ENCODE measurements at places on chromosomes 11 and 22.
A peak's percentile ranks its signal among the peaks of the same experiment; 100 is the strongest.

GRCh38 chr11:58513747-58514367, 6.0 kb upstream of the OR5B21 start:
- DNase-seq: peak; percentile 11

DNA sequence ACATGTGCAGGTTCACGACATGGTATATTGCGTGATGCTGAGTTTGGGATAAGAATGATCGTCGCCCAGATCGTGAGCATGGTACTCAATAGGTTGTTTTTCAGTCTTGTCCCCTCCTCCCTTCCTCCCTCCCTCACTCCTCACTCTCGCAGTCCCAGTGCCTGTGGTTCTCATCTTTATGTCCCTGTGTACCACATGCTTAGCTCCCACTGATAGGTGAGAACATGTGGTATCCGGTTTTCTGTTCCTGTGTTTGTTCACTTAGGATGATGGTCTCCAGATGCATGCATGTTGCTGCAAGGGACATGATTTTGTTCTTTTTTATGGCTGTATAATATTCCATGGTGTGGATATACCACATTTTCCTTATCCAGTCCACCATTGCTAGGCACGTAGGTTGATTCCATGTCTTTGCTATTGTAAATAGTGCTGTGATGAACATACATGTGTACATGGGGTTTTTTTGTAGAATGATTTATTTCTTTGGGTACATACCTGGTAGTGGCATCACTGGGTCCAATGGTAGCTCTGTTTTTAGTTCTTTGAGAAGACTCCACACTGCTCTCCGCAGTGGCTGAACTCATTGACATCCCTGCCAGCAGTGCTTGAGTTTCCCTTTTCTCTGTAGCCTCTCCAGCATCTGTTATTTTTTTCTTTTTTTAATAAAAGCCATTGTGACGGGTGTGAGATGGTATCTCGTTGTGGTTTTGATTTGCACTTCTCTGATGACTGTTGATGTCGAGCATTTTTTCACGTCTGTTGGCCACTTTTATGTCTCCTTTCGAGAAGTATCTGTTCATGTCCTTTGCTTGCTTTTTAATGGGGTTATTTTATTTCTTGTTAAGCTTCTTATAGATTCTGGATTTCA, 16.4 kb downstream of the ZBED4 start:
- DNase-seq: no peak

- no peak for DNase-seq
These were observed 111.9 kb downstream of the CCDC34 start for GRCh38 chr11:27250867-27251665.

- DNase-seq: no peak
These were observed 18.4 kb downstream of the PARVB start for GRCh38 chr22:44042249-44043218.

- no peak for DNase-seq
These were observed 78.1 kb downstream of the GAB2 start for GRCh38 chr11:78339483-78339882.

DNA sequence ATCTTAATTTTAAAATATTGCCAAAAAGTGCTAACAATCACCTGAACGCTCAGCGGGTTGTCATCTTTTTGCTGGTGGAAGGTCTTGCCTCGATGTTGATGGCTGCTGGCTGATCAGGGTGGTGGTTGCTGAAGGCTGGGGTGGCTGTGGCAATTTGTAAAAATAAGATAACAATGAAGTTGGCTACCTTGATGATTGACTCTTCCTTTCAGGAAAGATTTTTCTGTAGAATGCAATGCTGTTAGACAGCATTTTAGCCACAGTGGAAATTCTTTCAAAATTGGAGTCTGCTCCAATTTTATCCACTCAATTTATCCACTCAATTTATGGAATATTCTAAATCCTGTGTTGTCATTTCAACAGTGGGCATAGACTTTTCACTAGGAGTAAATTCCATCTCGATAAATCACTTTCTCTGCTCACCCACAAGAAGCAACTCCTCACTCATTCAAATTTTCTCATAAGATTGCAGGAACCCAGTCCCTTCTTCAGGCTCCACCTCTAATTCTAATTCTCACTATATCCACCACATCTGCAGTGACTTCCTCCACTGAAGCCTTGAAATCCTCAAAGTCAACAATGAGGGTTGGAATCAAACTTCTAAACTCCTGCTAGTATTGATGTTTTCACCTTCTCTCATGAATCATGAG, 78.8 kb downstream of the LINC01488 start:
- DNase-seq: no peak

DNA sequence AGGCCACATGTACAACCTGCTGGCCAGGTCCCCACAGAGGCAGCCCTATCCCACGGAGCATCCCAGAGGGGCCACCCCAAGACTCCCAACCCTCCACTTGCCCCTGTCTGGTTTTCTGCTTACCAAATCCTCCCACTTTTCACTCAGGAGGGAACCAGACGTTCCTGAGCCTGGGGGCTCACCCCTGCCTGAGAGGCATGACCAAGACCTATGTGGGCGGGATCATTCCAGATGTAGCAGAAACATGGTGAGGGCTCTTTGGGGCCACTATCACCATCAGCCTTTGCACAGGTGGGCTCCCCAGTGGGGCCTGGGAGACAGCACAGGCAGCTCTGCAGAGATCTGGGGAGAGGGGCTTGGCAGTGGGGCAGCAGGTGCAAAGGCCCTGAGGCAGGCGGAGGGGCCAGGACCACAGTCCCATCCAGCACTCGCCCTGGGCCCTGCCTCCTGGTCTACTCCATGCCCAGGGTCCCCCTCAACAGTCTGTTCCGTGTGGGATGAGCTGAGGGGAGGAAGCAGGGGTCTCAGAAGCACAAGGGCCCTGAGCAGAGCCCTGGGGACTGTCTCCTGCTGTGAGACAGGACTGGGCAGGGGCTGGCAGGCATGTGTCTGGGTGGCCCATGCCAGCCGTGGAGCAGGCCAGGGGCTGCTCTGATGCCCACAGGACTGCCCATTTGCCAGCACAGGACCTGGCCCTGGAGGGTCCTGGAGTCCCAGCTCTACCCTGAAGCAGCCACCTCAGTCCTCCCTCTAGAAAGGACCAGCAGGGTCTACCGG, 9.4 kb downstream of the PIM3 start:
- DNase-seq: no peak

- DNase-seq: no peak
These were observed 753.1 kb downstream of the TBC1D22A start for GRCh38 chr22:47515384-47516125.

GRCh38 chr11:27174672-27175210, 134.1 kb downstream of the BBOX1 start:
- DNase-seq: no peak

DNA sequence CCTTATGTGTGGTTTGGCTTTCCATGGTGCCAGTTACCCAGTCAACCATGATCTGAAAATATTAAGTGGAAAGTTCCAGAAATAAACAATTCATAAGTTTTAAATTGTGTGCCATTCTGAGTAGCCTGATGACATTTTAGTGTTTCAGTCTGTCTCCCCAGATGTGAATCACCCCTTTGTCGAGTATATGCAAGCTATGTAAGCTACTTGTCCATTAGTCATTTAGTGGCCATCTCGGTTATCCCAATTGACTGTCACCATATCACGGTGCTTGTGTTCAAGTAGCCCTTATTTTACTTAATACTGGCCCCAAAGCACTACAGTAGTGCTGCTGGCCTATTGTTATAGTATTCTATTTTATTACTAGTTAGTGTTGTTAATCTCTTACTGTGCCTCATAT, 44.9 kb downstream of the ATG16L2 start:
- no peak for DNase-seq

DNA sequence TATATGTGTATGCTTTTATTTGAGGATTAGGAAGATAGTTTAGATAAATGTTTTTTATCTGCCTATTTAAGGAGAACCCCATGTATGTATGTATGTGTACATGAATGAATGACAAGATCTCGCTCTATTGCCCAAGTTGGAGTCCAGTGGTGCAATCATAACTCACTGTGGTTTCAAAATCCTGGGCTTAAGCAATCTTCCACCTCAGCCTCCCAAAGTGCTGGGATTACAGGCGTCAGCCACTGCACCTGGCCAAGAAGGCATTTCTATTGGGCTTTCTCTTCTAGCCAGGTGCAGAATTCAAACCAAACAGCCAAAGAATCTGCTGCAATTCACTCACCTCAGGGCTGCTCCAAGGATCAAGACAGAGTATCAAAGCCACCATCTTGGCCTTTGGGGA, 25.5 kb upstream of the DGKZ start:
- no peak for DNase-seq

Data from right renal pelvis (tissue), 4 donors.